Renal cortex interstitium (tissue), 15 donors: ENCODE measurements at places on chromosomes 2 and 18. TPM values are rescaled to one million over a fixed set of nuclear protein-coding genes. Genes with fewer than 3 reads are reported as not detected.

DNA sequence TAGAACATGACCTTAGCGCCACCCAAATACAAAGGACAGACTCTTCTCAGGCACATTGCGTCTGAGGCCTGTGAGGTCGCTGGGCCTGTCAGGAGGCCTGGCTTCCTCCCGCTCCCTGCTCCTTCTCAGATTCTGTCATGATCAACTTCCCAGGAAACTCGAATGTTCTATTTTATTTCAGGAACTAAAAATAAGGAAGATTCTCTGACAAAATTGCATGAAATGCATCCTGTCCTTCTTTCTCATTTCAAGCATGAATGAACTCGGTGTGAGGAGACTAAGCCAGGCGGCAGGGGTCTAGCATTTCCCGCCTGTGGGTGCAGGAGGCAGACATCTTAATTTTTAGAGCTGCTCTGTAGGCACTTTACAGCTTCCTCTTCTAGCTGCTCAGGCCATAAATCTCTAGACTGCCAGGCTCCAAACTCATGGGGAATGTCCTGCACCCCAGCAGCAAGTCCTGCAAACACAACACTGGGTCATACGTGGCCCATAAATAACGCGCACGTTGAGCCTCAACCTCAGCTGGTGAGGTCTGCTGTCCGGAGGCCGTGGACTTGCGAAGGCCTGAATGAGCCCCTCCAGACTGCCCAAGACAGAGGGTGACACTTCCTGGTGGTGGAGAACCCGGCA is 109.7 kb upstream of the ZNF236 start:
- DNase-seq = no peak

DNA sequence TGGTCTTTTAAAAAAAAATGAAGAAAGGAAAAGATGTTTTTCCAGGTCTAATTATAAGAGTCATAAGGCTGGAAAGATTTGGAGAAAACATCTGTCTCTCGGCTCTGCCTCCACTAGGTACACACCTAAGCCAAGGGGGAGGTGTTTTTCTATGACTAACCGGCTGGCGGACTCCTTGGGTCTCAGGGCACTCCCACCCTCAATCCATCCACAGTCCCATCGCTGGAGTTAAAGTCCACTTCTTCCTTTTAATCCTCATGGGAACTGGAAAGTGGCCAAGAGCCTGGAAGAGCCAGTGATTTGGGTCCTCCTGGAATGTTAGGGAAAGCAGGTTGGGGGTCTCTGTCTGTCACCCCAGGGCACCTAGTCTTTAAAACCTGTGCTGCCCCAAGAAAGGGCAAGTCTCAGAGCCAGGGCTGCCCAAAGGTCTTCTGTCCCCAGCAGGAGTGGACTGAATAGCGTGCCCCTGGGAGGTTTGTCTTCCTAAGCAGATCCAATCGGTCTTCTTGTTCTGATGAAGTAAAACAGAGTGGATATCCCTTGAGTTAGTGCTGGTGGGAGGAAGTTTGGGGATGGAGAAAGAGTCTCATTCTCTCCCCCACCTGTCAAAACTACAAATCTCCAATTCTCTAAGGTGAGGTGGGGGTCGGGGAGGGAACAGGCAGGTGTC is 66.4 kb downstream of the MCFD2 start:
- DNase-seq = no peak

GRCh38 chr2:23145460-23145859 is 239.5 kb upstream of the KLHL29 start:
- no peak for DNase-seq

DNA sequence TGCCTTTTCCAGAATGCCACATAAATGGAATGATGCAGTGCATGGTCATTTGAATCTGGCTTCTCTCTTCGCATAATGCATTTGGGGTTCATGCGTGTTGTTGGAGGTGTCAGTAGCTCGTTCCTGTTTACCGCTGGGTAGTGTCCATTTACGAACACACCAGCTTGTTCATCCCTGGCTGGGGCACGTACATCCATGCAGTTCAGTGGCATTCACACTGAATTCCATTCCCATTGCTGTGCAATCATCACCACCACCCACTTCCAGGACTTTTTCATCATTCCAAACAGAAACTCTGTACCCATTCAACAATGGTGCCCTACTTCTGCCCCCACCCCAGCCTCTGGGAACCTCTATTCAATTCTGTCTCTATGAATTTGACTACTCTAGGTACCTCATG is 14.7 kb upstream of the CIDEA start:
- DNase-seq = no peak

DNA sequence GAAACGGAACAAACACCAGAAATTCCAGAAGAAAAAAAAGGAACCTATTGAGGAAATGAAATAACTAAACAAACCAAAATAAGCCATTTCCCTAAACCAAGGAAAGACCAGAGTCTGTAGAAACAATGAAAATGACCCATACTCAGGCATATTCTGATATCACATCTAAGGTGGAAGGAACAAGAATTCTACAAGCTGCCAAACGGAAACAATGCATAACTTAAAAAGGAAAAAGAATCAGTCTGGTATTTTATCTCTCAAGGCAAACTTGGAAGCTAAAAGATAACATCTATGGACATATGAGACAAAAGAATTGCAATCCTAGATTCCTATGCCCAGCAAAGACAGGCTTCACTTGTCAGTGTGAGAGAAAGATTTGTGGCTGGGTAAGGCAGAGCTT is 326.2 kb downstream of the PDE11A start:
- no peak for DNase-seq

GRCh38 chr2:50309503-50309902 is 722.4 kb downstream of the NRXN1 start:
- no peak for DNase-seq

GRCh38 chr18:23406271-23406787 is 46.8 kb upstream of the RIOK3 start:
- no peak for DNase-seq

- DNase-seq = no peak
Observed at GRCh38 chr2:148590612-148591011, 53.9 kb upstream of the EPC2 start.

DNA sequence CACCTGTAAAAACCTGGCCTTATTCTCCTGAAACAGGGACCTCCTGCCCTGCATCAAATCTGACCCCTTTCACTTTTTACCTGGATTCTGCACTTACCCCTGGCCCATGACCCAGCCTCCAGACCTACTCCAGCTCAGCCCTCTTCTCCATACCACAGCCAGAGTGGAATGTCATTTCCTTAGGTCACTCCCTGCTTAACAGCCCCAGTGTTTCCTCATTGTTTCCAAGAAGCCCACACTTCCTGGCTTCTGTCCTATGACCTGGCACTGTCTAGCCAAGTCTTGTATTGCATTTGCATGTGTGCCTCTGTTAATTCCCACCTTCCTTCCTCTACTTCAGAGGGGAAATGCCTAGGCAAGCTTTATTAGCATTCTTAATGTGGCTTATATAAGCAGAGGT is 51.4 kb upstream of the TRIB2 start:
- DNase-seq = no peak

DNA sequence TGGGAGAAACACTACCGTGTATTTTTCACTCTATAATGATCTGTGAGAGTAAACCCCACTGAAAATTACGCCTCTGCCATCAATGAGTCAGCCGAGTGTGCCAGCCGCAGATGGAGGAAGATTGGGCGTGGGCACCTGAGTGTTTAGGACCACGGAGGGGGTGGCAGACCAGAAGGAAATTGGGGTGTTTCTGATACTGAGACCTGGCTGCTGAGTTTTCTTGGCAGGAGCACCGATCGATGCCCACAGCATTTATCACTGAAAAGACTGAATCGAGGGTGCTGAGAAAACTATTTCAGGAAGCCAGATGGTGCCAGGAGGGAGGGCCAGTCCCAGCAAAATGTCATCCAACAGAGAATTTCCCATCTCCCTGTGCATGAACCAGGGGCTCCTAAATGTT is 91.9 kb upstream of the TPO start:
- DNase-seq = no peak

DNA sequence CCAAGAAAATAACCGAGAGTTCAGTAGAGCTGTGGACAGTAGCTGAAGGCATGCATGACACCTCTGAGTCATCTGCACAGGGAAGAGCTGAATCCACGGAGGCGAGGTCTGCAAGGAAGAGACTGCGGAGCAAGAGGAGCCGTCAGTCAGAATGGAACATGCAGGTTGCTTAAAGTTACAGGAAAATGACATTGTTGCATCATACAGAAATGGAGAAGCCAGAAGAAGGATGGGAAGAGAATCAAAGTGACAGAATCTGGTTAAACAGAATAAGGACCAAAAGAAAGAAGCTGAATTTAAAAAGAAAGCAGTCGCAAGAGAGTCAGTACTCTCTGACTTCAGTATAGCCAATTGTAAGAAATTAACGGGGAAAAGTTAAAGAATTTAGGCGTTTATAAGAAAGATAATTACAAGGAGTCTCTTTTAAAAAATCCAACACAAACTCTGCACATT is 533.8 kb downstream of the ADCYAP1 start:
- DNase-seq = no peak

- DNase-seq = no peak
Observed at GRCh38 chr2:68764806-68765311, 30.2 kb downstream of the ARHGAP25 start.

The MYO7B gene
- 20.6 TPM for polyA plus RNA-seq

The NOP58 gene
- polyA plus RNA-seq = 94.0 TPM

The NT5DC4 gene
- 0.18 TPM for polyA plus RNA-seq

The FAM210A gene
- 19.6 TPM for polyA plus RNA-seq
